ENCODE measurements at places on chromosomes 2 and 18. TPM values are rescaled to one million over a fixed set of nuclear protein-coding genes. Genes with fewer than 3 reads are reported as not detected.

DNA sequence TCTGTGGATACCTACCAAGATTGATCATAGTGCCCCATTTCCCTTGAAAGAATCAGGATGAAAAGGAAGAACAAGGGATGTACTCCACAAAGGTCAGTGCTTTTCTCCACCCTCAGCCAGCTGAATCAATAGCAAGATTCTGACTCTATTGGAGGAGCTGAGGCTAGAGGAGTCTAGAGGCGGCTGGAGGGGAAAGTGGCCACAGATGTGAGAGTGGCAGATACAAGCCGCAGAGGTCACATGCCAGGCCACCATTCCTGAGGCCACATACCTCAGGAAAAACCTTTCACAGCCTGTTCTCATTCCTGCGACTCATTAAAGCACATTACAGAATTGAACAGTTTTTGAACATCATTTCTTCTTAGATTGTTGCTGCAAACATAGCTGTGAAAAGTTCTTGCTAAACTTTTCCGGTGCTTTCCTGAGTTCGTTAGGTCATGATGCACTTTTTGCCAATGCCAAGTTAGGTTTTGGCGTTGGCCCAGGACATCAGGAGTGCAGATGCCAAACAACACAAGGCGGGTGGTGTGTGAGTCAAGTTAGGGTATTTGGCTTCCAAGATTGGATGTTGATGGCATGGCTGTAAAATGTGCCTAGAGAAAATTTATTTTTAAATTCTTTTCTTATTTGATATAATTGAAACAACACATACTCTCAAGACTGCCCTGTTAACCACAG lies 160.7 kb upstream of the SP5 start:
- no peaks in the 10 kb centered on the region for H3K4me1 ChIP-seq
- no peaks in the 10 kb centered on the region for H3K36me3 ChIP-seq
- no peak for DNase-seq
- peaks cover 2% of the 10 kb centered on the region for H3K27me3 ChIP-seq
- H3K27ac ChIP-seq: no peak overlapping the region

DNA sequence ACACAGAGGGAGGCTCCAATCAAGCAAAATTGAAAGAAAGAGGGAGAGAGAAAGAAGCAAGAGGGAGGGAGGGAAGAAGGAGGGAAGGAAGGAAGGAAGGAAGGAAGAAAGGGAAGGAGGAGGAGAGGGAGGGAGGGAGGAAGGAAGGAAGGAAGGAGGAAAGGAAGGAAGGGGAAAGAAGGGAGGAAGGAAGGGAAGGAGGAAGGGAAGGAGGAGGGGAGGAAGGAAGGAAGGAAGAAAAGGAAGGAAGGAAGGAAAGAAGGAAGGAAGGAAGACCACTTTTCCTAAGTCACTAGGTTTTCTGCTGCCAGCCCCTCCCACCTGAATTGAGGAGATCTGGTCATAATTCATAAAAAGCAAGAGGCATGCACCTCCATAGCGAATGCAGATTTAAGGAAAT lies 287.0 kb downstream of the SP3 start:
- H3K36me3 ChIP-seq: no peaks in the 10 kb centered on the region
- peaks cover 24% of the 10 kb centered on the region for H3K27me3 ChIP-seq
- no peak overlapping the region for H3K27ac ChIP-seq
- no peak for DNase-seq
- H3K4me3 ChIP-seq: no peak overlapping the region
- no peaks in the 10 kb centered on the region for H3K4me1 ChIP-seq

GRCh38 chr2:169047256-169048250 lies 16.4 kb upstream of the ABCB11 start:
- H3K4me1 ChIP-seq: no peaks in the 10 kb centered on the region
- no peak overlapping the region for H3K27ac ChIP-seq
- no peaks in the 10 kb centered on the region for H3K27me3 ChIP-seq
- no peaks in the 10 kb centered on the region for H3K36me3 ChIP-seq
- DNase-seq: no peak

GRCh38 chr2:156356014-156356754 lies 23.7 kb upstream of the NR4A2 start:
- no peak for DNase-seq
- no peaks in the 10 kb centered on the region for H3K4me1 ChIP-seq
- no peaks in the 10 kb centered on the region for H3K36me3 ChIP-seq
- H3K27ac ChIP-seq: no peak overlapping the region

Gene GPR55
- total RNA-seq: 4.5 TPM

DNA sequence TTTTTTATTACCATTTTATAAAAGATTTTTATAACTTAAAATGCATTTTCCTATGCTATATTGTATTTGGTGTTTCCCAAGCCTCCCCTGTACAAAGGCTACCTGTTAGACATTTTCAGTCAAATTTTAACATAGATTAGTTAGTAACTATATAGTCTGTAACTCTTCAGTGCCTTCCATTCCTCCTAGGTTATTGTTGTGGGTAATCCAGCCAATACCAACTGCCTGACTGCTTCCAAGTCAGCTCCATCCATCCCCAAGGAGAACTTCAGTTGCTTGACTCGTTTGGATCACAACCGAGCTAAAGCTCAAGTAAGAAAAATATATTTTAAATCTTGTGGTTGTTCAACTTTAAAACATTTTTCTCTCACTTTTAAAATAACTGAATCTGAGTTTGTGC lies 10.2 kb downstream of the MDH1 start:
- no peak for DNase-seq
- H3K27ac ChIP-seq: no peak overlapping the region
- H3K36me3 ChIP-seq: peaks cover 66% of the 10 kb centered on the region
- H3K4me3 ChIP-seq: no peak overlapping the region
- no peaks in the 10 kb centered on the region for H3K27me3 ChIP-seq

DNA sequence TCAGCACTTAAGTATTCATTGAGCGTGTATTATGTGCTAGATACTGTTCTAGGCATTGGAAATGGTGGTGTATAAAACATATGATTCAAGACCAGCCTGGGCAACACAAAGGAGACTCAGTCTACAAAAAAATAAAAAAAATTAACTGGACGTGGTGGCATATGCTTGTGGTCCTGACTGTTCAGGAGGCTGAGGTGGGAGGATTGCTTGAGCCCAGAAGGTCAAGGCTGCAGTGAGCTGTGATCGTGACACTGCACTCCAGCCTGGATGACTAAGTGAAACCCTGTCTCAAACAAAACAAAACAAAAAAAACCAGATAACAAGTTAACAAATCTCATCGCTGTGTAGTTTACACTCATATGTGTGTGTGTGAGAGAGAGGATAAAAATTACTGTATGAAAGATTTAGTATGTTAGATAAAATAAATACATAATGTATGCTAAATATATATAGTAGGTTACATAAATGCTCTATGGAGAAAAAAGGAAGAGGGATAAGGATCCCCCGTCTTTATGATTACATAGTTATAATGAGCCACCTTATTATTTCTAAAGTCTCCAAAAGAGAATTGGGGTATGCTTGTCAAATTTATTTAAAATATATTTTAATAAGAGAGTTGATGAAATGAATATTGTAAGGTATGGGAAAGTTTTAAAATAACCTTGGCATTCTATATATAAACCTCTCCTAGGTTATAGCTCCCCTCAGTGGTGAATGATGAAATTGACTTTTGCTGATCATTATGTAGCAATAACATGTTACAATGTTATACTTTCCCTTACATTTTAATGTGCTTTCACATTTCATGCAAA lies 69.2 kb downstream of the EHBP1 start:
- H3K4me1 ChIP-seq: peaks cover 1% of the 10 kb centered on the region
- no peak overlapping the region for H3K27ac ChIP-seq
- no peak for DNase-seq
- H3K36me3 ChIP-seq: peaks cover 2% of the 10 kb centered on the region

Gene GPAT2
- 4.5 TPM for total RNA-seq

GRCh38 chr2:187686416-187687024 lies 132.3 kb upstream of the TFPI start:
- no peaks in the 10 kb centered on the region for H3K36me3 ChIP-seq
- no peak overlapping the region for H3K4me3 ChIP-seq
- no peaks in the 10 kb centered on the region for H3K27me3 ChIP-seq
- DNase-seq: no peak

DNA sequence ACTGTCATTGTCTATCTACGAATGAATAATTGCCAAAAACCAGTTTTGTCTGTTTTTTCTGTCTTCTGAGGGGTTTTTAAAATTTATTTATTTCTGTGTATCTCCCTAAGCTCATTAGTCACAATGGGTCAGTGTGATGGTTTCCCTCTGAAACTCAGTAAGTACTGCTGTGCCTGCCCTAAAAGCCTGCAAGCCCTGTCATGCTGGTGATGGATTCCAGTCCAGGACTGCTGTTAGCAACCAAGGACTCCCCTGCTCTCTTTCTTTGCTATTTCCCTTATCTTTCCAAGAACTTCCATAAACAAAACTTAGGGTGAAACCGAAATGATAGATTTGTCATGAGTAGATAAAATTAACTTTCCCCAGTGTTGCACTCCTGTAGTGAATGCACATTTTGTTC lies 11.8 kb upstream of the DSG2 start:
- DNase-seq: no peak
- peaks cover 12% of the 10 kb centered on the region for H3K27me3 ChIP-seq
- no peaks in the 10 kb centered on the region for H3K36me3 ChIP-seq
- H3K27ac ChIP-seq: no peak overlapping the region

Gene DCC
- not detected for total RNA-seq

- peaks cover 11% of the 10 kb centered on the region for H3K36me3 ChIP-seq
- peaks cover 68% of the 10 kb centered on the region for H3K4me1 ChIP-seq
- peak overlapping the region; percentile 13 for H3K27ac ChIP-seq
- peak overlapping the region; percentile 90 for H3K4me3 ChIP-seq
These were observed 2.0 kb upstream of the MCFD2 start for GRCh38 chr2:46917628-46918027.

Gene MOCOS
- 0.42 TPM for total RNA-seq

Gene FHL2
- 0.16 TPM for total RNA-seq

Gene SH3RF3
- 0.07 TPM for total RNA-seq

- H3K4me3 ChIP-seq: peak overlapping the region; percentile 85
- peaks cover 35% of the 10 kb centered on the region for H3K4me1 ChIP-seq
- peak; percentile 37 for DNase-seq
- no peak overlapping the region for H3K27ac ChIP-seq
- H3K36me3 ChIP-seq: no peaks in the 10 kb centered on the region
These were observed 713 bp downstream of the ATOH8 start for GRCh38 chr2:85754313-85755095.

- DNase-seq: no peak
- no peaks in the 10 kb centered on the region for H3K36me3 ChIP-seq
- no peak overlapping the region for H3K27ac ChIP-seq
- no peak overlapping the region for H3K4me3 ChIP-seq
- no peaks in the 10 kb centered on the region for H3K4me1 ChIP-seq
These were observed 19.6 kb downstream of the RSAD2 start for GRCh38 chr2:6896930-6897759.

GRCh38 chr2:47501374-47502200 lies 98.6 kb downstream of the MSH2 start:
- H3K27me3 ChIP-seq: peaks cover 8% of the 10 kb centered on the region
- DNase-seq: no peak
- no peak overlapping the region for H3K27ac ChIP-seq
- peaks cover 27% of the 10 kb centered on the region for H3K4me1 ChIP-seq

GRCh38 chr2:217449444-217449843 lies 553.4 kb downstream of the TNS1 start:
- no peak overlapping the region for H3K4me3 ChIP-seq
- DNase-seq: no peak
- H3K4me1 ChIP-seq: peaks cover 2% of the 10 kb centered on the region

- DNase-seq: no peak
- H3K4me1 ChIP-seq: peaks cover 10% of the 10 kb centered on the region
- H3K27me3 ChIP-seq: no peaks in the 10 kb centered on the region
- H3K36me3 ChIP-seq: peaks cover 28% of the 10 kb centered on the region
These were observed 145.0 kb downstream of the BAZ2B start for GRCh38 chr2:159471340-159471739.

Gene VSNL1
- not detected for total RNA-seq

DNA sequence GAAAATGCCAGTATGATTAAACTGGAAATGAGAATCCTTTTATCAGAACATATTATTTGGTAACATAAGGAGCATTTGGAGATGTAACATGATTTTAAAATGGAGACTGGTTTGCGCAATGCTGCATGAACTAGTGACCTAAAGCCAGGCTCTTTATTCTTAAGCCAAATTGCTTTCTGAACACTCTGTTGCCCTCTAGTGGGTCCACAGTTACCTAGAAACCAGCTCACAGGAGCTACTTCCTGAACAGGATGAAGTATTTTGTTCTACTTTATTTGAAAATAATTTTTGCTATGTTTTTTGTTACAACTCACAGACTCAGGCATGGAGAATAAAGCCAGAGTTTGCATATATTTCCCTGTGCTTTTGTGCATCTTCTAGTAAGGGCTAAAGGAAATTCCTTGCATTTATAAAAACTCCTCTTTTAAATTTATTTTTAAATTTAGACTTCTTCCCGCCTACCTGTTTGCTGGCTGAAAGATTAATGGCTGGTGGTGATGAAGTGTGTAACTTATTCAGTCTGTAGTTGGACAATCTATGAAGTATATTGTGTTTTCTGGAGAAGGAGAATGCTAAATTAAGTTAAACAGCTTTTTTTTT lies 146.7 kb downstream of the PARD3B start:
- no peaks in the 10 kb centered on the region for H3K36me3 ChIP-seq
- H3K27me3 ChIP-seq: no peaks in the 10 kb centered on the region
- DNase-seq: no peak
- no peak overlapping the region for H3K27ac ChIP-seq

Gene CTNNA2
- not detected for total RNA-seq

DNA sequence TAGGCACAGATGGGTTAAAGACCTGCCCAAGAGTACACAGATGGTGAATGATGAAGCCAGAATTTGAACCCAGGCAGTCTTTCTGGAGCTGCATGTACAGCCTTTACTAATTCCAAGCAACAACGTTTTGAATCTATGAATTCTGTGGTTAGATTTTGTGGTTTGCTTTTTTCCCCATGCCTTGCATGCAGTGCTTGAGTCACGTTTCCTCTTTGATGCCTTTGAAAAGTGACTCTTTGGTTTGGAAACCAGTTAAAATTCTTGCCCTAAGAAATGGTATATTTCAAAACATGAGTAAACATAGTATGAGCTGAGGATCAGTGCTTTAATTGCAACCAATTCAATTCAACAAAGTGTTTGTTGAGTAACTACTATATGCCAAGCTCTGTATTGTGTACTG lies 48.2 kb upstream of the PPM1B start:
- H3K27me3 ChIP-seq: no peaks in the 10 kb centered on the region
- no peak for DNase-seq
- peaks cover 4% of the 10 kb centered on the region for H3K4me1 ChIP-seq
- no peak overlapping the region for H3K27ac ChIP-seq
- no peak overlapping the region for H3K4me3 ChIP-seq
- no peaks in the 10 kb centered on the region for H3K36me3 ChIP-seq

Gene SERPINB13
- not detected for total RNA-seq

DNA sequence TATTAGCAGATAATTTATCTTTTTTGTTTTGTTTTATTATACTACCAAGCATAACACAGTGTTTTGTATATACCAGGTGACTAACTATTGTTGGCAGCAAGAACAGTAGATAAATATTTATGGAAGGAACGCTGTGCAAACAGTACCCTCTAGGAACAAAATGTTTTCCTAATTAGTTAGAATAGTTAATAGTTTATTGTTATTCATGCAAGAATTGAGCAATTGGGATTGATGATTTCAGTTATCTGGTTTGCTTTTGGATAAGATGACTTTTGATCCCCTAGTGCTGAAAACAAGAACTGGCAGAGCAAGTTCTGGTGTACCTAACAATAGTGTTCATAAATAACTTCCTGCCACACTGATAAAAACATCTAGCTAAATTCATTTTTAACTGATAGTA lies 323.3 kb downstream of the TGIF1 start:
- peaks cover 22% of the 10 kb centered on the region for H3K27me3 ChIP-seq
- no peaks in the 10 kb centered on the region for H3K36me3 ChIP-seq
- peaks cover 10% of the 10 kb centered on the region for H3K4me1 ChIP-seq
- DNase-seq: no peak
- no peak overlapping the region for H3K27ac ChIP-seq

GRCh38 chr18:70659036-70659925 lies 370.4 kb downstream of the SOCS6 start:
- no peaks in the 10 kb centered on the region for H3K36me3 ChIP-seq
- no peaks in the 10 kb centered on the region for H3K27me3 ChIP-seq
- H3K4me3 ChIP-seq: no peak overlapping the region
- peaks cover 3% of the 10 kb centered on the region for H3K4me1 ChIP-seq
- H3K27ac ChIP-seq: no peak overlapping the region
